ENCODE measurements at places on chromosomes 3 and 15.

DNA sequence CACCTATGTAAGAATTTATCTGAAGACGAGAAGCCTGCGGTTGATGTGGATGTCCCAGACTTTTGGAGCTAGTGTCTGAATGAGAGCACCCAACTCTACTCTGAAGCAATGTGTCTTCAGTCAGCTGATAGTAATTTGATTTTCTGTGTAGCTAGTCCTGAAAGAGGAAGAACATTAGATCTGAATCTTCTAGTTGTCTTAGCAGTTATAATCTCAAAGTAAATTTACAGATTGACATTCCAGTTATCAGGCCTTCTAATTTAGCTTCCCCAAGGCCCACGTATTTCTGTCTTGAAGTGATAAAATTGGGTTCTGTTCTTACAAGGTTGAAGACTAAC lies 1.5 kb downstream of the TCAIM start:
- DNase-seq: no peak

DNA sequence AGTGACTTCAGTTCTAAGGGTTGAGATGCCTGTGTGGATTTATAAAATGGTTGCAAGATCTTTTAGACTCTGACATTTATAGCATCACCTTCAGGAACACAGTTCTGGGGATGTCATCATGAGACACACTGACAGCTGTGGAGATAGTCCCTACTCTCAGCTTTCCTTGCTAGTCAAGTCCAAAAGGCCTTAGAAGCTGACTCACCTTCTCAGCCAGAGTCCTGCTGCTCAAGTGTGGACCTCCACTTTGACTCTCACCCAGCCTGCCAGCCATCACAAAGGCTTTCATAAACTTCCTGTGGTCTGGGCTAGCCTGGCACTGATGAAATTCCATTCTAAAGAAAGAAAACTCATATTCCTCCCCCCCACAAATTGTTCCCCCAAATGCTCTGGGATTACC lies 44.8 kb downstream of the TMEM39A start:
- DNase-seq: no peak

- DNase-seq: no peak
These were observed 22.7 kb upstream of the CD96 start for GRCh38 chr3:111519178-111519855.

DNA sequence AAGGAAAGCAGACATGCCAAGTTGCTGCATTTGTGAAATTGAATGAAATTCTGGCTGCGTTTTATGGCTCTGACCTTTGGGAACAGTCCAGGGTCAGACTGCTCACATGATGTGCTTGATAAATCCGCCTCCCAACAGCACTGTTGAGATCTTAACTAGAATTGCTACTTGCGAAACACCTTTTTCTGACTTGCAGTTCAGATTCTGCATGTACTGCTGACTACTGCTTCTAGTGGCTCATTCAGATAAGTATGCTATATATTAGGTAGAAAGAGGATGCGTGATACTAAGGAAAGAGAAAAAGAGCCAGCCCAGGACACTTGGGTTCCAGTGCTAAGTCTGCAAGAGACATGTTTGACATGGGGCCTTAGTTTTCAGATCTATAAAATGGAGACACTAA lies 129.4 kb downstream of the LPP start:
- DNase-seq: no peak

GRCh38 chr3:60176614-60177013 lies 1074.6 kb downstream of the FHIT start:
- no peak for DNase-seq

GRCh38 chr3:150620002-150620689 lies 17.0 kb downstream of the SELENOT start:
- DNase-seq: no peak

DNA sequence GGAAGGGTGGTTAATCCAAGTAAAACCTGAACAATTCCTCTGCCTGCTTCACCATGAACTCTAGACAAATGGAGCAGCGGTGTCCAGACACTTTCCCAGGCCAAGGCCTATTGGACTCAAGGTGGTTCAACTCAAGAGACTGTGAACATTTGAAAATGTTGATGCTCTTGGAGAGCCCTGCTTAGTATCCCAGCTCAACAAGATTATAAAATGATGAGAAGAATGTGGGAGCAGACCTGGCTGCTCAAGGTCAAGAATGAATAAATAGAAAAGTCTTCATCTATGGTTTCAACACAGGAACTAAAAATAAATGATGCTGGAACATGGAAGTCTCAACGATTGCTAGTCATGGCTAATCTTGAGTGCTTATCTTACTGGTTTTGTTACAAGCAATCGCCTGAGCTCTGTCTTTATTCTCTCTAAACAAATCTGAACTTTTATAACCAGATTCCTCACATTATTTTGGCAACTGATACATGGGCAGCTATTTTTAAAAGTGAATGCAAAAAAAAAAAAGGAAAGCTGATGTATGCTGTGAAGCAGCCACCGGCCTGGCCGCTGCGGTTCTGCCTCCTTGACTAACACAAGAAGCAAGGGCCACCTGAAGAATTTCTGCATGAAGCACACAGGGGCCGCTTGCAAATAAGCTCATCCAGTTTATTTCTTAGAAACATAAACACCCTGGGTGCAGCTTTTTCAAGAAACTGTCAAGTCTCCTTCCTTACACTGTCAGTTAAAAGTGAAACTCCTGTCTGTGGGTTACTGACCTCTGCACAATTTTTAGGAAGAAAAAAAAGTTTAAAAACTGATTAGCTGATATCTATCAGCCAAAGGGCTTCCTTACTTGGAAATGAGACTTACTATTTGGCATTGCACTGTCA lies 120.1 kb upstream of the ARHGEF3 start:
- DNase-seq: no peak

DNA sequence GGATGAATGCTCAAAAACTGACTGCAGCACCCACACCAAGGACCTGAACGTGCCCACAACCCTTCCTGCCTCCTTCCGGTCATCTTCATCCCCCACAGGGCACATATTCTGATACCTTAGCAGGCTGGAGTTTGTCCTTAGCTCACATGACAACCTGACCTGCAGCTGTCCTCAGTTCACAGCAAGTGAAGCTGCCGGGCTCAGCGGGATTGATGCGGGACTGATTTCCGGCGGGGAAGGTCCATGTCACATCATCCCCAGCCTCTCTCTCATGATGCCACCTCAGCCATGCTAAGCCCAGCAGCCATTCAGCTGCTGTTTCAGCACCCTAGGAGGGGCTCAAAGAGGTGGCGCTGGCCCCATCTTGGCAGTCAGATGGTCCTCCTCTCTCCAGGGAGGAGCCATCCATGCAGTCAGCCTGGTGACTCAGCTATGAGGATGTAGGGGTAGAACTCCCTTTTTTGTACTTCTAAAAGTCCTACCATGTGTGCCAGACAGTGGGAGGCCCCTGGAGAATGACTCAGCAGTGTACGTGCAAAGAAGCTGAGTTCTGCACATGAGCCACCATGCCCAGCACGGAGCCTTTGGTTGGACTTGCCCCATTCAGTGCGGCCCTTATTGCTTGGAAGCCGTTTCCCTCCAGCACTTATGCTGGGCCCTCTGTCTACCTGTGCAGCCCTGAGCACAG lies 9.5 kb downstream of the CA12 start:
- DNase-seq: no peak

DNA sequence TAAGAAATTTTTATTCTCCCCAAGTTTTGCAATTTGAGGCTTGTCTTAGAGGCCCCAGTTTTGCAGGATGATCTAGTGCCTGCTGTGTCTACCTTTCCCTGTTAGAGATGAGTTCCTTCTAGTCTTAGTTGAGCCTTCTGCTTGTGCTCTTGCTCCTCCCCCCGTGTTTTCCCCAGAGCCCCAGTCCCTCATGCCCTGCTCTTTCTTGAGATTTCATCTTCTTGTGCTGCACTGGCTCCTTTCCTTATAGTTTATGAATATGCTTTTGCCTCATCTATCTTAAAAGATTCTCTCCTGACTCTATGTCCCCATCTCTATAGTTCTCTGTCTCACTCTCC lies 4.7 kb downstream of the GAP43 start:
- DNase-seq: no peak

DNA sequence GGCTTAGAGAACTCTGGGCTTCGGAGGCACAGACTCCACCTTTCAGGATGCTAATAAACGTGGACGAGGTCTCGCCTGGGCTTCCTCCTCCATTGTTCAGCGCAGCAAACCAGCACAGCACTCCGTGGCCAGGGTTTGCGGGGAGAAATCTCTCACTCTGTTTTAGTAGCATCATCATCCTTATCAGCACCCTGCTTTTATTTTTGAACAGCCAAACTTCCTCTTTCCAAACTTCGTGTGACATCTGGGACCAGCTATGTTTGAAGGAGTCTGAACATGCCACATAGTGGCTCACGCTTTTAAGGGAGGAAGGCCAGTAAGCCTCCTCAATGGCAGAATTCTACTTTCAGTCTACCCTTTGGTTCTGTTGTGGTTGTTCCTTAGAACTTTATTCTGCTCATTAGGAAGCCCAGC lies 149.0 kb downstream of the PGPEP1L start:
- DNase-seq: no peak

- no peak for DNase-seq
These were observed 115.9 kb downstream of the IQSEC1 start for GRCh38 chr3:12957339-12957738.

DNA sequence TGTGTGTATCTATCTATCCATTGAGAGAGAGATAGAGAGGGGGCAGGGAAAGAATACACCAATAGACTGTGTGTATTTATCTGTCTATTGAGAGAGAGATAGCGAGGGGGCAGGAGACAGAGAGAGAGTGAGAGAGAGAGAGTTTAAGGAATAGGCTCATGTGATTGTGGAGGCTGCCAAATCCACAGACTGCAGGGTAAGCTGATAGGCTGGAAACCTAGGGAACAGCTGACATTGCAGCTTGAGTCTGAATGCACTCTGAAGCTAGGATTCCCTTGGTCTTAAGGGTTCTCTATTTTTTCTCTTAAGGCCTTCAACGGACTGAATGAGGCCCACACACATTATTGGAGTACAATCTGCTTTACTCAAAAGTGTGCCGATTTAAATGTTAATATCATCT lies 255.8 kb downstream of the EPHA3 start:
- DNase-seq: no peak

DNA sequence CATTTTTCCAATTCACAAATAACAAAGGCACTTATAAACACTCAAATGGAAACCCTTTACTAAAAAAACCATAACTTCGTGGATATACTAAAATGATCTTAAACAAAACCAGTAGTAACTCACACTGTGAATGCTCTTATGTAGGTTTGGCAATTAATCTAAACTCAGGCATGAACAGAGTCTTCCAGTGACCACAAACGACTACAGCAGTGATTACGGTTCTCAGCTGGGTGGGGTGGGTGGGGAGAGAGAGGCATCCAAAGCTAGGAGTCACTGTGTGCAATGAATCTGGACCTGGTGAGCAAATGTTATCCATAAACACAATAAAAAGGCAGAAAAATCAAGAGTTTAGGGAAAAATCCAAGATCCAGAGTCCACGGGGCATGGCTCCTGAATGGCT lies 21.3 kb downstream of the SLC12A8 start:
- DNase-seq: no peak

- DNase-seq: no peak
These were observed 54.4 kb downstream of the LRRK1 start for GRCh38 chr15:100973351-100974111.

- DNase-seq: no peak
These were observed 41.8 kb downstream of the HGD start for GRCh38 chr3:120640231-120640630.

DNA sequence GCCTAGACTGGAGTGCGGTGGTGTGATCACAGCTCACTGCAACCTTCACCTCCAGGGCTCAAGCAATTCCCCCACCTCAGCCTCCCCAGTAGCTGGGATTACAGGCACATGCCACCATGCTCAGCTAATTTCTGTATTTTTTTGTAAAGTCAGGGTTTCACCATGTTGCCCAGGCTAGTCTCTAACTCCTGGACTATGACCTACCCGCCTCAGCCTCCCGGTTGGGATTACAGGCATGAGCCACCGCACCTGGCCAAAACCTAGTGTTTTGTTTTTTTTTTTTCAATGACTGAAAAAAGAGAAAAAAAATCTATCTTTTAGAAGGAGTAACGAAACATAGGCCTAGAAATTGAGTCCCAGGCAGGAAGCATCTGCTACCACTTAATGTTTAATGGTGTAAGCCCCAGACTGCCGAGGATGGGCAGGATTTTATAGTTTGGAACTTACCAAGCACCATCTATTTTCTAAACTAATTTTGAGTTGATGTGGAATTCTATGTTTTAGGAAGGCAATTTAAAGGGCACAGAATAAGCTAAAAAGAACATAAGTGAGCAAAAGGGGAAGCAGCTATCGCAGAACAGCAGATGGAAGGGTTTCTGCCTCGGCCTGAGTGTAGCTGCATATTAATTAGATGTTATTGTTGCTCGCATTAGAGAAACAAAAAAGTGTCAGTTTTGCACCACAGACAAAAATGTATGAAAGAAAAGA lies 24.2 kb upstream of the CA12 start:
- no peak for DNase-seq

DNA sequence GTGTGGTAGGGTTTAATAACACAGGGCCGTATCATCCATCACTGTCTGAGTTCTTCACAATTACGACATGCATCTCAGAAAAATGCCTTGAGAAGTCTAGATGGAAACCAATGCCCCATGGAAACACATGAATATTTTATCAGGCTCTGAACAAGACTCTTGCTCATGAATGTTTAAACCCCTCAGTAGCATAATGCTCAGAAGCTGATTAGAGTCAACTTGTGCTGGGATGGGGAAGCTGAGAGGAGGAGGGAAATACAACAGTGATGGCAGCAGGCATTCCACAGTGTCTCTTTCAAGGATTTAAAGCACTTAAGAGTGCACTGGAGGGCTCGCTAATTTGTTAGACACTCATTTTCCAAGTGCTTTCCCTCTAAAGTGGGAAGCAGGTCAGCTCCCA lies 3.8 kb downstream of the GPR156 start:
- no peak for DNase-seq

DNA sequence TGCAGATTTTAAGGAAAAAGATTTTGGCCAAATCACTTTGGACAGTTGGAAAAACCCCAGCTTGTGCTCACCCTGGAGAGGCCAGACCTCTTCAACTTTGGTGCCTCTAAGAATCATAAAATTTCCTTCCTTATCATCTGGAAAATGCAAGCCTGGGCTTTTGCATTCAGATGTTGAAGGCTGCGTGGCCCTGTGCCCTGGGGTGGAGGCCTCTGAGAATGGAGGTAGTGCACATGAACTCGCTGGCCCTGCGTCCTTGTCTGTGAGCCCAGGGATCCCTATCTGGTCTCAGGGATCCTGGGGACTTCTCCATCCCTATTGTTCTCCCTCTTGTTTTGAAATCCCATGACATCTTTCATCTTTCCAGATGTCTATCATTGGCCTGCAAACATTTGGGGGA lies 64.6 kb upstream of the ARNT2 start:
- DNase-seq: no peak

DNA sequence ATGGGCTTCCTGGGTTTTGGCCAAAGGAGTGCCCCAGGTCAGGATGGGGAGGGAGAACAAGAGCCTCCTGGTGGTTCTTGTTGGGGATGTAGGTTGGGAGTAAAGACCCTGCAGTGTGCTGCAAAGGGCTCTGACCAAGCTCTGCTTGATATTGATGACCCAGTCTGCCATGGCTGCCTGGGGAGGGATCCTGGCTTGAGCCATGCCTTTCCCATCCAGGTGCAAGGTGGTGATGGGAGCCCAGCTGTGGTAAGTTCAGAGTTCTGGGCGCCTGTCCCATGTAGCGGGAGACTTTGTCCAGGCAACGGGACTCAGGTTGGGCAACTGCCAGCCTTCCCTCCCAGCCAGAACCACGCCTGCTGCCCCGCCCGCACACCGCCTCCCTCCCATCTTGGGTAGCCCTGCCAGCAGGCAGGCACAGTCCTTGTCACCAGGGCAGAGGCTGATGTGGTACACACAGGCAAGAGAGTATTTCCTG lies 2.6 kb downstream of the GNAI2 start:
- DNase-seq: no peak

GRCh38 chr15:73022161-73022560 lies 30.1 kb upstream of the NEO1 start:
- no peak for DNase-seq
